ENCODE measurements at places on chromosomes 6 and 20.
A peak's percentile ranks its signal among the peaks of the same experiment; 100 is the strongest.

- no peak for DNase-seq
These were observed 117.2 kb downstream of the BANF2 start for GRCh38 chr20:17816804-17817587.

GRCh38 chr6:156905801-156906200 is 128.6 kb downstream of the ARID1B start:
- no peak for DNase-seq

DNA sequence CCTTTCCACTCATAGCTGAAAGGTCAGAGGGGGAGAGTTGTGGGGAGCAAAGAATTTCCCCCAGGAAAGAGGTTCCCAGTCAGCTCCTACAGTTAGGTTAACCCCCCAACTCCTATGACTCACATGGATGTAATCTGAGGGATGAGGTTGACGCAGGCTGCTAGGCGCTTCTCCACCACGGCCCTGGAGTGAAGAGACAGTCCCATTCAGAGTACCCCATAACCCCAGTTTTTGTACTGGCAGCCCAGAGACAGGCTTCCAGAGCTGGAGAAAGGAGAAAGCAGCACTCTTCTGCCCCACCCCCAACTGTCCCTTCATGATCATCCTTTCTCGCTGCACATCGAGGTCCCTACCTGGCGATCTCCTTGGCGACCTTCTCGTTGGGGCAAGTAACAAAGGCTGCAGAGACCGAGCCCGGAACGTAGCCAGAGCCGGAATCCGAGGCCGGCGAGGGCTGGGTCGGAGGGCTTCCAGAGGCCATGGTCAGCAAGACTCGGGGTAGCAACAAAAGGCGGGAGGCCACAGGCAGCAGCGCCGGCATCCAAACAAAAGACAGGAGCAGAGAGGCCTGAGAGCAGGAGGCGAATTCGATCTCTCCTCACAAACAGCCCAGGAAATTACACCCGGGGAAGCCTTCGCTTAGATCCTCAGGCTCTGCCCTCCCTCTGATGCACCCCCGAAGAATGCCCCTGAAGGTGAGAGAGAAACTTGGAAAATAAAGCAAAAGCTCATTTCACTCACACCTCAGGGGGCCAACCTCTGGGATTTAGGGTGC is 592 bp downstream of the CUTA start:
- peak; percentile 88 for DNase-seq

GRCh38 chr20:1272368-1273100 is 6.4 kb downstream of the SNPH start:
- no peak for DNase-seq

DNA sequence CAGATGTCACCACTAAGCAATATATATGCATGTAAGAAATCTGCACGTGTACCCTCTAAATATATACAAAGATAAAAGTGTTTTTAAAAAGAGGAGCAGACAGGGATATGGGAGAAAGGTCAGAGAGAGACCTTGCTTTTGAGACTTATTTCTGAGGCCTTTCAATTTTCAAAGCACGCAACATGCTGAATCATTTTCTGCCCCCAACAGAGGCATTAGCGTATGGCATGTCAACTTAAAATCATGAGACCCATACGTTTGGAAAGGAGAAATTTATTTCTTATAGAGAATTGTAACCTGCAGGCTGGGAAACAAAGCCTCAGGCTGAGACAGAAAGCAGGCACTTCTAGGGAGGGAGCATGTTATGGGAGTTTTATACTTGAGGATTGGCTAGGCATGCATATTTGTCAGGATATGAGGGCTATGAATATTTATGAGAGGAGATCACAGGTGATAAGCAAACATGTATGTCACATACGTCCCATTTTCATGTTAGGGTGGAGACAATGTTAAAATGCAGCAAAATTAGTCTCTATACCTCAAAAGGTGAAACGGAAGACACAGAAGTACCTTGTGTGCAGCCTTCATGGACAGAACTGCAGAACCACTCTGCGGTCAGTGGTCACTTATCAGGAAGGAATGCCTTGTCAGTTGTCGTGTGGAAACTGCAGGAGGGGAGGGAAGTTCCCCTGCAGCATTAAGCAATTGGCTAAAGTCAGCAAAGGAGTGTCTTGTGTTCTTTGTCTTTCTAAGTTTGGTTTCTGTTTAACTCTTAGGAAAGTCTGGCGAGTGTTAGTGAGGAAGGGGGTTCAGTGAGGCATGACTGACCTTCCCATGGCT is 6.3 kb upstream of the GABRR2 start:
- no peak for DNase-seq

DNA sequence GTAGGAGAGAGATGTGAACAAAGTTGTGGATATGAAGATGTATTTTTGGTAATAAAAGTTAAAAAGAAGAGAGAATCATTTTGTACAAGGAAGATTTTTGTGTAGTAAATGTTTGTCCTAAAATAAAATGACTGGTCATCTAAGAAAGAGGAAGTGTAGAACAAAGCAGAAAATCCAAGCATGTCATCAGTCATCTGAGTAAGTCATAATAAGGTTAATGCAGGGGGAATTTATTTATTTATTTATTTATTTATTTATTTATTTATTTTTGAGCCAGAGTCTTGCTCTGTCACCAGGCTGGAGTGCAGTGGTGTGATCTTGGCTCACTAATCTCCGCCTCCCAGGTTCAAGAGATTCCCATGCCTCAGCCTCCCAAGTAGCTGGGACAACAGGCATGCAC is 15.7 kb upstream of the CGA start:
- no peak for DNase-seq

- DNase-seq = no peak
These were observed 807 bp downstream of the SNHG17 start for GRCh38 chr20:38434301-38434741.

GRCh38 chr20:9306521-9306920 is 207.9 kb upstream of the LAMP5 start:
- DNase-seq = peak; percentile 40

DNA sequence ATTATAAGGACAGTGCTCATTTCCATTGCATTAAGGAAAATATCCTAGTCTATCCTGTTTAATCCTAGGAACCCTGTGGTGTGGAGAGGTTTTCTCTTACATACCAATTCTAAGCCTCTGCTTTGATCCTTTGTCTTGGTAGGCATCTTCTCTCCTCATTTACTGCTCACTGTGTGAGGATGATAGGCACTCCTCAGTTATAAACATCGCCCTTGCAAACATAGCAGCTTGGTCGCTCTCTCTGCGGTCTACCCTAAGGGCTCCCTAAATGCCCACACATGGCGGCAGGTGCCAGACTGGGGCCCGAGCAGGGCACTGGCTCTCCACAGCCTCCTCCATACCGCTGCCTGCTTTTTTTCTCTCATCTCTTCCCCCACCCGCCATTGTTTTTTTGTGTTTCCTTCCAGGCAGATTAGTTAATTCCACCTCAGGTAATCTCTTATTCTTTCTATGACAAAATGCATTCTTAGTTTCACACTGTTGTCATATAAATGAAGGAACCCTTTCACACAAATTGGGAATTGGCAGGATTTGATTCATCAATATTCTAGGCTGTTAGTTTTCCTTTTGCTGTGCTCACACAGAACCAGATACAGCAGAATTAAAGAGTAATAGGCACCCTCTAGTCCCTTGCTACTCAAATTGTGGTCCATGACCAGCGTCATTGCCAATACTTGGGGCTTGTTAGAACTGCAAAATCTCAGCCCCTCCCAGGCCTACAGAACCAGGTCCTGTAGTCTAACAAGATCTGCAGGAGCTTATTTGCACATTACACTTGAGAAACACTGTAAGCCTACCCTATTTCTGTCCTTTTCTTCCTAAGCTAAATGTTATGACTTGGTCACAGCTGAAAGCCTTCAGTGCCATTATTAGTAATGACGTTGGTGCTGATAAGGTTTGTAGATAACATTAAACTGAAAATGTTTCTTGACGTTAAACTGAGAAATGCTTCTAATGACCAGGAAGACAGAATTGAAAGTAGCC is 36.3 kb downstream of the CARMIL1 start:
- DNase-seq = no peak

DNA sequence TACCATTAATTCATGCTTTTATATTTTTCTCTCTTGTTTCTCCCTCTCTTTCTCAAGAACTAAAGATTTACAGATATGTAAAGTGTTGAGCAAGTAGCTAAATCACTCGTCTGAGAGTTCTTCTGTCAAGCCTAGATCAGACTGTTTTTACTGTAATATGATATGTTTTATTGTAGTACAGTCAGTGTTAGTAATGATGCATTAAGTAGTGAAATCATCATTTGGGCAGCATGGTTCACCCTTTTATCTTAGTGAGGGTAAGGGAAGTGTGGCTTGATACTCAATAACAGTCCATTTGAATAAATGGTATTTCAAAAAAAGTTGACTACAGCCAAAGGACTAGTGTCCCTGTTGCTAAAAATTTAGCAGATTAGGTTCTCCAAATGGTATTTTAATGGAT is 9.2 kb downstream of the CYB5R4 start:
- DNase-seq = peak; percentile 66

GRCh38 chr6:113495521-113495920 is 361.6 kb upstream of the MARCKS start:
- DNase-seq = peak; percentile 90

DNA sequence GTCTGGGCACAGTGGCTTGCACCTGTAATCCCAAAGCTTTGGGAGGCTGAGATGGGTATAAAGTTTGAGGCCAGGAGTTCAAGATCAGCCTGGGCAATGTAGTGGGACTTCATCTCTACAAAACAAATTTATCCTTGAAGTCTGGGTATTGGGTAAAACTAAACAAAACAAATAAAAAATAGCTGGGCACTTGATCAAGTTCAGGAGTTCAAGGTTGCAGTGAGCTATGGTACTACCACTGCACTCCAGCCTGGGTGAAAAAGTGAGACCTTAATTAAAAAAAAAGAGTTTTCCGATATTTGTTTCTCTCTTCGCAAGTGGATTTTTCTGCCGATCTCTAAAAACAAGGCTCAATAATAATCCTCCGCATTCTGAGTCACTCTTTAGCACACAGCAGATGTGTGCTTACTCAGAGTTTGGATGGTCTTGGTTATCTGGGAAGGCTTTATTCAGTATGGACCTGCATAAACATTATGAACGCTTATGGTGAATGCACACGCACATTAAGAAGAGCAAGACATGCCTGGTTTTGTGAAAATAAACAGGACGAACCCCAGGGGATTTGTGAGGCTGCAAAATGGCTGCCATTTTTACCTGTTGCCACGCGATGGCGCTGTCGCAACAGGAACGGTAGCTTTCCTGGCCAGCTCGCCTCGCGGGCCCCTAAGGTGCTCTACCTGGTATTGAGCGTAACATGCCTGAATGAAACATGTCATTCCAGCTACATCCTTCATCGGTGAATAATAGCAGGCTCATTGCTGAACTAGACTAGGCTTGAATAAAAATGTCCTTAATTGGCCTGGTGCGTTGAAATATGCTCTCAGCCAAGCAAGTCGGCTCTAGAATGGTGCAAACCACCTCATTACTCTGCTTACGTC is 6.0 kb downstream of the OPN5 start:
- DNase-seq = peak; percentile 32

DNA sequence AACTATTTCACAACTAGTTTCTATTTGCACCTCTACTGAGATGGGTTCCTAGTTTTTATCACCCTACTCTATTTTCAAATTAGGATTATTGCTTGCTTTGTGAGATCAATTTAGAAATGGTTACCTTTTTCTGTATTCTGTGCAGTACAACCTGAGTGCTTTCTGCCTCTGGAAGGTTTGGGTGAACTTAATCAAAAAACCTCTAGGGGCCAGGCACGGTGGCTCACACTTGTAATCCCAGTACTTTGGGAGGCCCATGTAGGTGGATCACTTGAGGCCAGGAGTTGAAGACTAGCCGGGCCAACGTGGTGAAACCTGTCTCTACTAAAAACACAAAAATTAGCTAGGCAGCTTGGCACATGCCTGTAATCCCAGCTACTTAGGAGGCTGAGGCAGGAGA is 63.3 kb downstream of the SCAF8 start:
- no peak for DNase-seq

DNA sequence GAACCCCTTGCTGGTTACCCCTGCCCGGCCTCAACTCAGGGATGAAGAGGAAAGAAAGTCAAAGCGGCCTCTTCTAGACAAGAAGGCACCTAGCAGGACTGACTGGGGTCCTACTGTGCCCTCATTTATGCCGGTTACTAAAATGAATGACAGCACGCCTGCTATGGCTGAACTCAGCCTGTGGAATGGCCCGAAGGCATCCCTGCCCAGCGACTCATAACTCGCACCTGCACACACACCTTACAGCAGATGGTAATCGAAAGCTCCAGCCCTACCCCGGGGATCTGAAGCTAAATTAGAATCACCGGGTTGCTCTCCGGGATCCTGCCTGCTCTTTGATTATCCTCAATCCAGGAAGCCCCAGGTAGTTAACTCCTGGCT is 747 bp upstream of the TXNDC5 start:
- DNase-seq = no peak

GRCh38 chr6:33739571-33739970 is 7.1 kb downstream of the IP6K3 start:
- no peak for DNase-seq

DNA sequence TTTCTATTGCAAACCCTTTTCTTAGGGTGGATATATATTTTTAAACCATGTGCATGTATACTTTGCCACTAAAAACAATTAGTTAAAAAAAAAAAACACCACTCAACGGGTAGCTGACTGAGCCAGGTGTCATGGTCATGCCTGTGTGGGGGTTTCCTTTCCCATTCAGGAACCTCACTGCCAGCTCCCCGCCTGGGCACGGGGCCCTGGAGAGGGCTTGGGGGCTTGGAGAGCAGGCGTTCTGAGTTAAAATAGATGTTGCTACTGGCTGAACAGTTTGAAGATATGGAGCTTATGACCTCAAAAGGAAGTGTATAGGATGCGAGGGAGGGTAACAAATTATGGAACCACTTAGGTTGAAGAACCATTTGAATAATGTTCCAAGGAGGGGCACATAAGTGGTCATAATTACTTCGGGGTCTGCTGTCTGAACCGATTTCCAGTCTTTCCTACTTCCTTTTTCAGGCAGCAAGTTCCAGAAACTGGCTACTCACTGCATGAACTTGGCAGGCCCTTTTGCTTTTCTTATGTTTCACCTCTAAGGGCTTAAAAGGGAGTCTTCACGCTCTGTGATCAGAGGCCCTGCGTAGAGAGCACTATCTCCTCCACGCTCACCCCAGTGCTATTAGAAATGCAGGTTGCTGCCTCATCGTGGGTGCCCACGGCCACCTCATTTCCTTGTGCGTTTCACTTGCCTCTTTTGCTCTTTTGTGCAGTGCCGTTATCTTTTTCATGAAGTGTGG is 9.9 kb downstream of the STX16 start:
- DNase-seq = no peak

DNA sequence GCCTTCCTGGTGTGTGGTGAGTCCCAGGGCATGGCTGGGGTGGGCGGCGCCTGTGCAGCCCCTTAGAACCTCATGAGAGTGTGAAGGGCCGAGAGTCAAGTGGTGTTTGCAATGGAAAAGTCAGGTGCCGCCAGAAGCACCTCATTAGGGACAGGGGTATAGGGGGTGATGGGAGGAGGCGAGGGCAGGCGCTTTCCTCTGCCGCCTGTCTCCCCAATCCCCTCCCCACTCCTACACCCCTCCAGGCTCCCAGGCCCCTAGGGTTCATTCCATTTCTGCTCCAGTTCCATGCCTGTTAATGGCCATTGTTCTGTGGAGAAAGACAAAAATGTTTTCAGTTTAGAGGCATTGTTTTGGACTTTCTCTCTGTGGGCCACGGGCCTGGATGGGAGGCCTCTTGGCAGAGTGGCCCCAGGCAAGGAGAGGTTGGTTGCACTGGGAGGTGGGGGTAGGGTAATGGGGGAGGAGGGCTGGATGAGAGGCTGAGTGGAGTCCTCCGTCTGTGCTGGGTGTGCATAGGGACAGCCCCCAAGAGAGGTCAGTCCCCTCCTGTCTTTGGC is 21.4 kb upstream of the SCUBE3 start:
- DNase-seq = no peak
